Posterior vena cava (tissue), 2 donors: ENCODE measurements at places on chromosomes 12 and 14. TPM values are rescaled to one million over a fixed set of nuclear protein-coding genes. Genes with fewer than 3 reads are reported as not detected.

GRCh38 chr12:119913536-119914330 lies 36.6 kb upstream of the CIT start:
- DNase-seq = peak; percentile 40

GRCh38 chr12:31318657-31319269 lies 7.2 kb downstream of the SINHCAF start:
- no peak for DNase-seq

DNA sequence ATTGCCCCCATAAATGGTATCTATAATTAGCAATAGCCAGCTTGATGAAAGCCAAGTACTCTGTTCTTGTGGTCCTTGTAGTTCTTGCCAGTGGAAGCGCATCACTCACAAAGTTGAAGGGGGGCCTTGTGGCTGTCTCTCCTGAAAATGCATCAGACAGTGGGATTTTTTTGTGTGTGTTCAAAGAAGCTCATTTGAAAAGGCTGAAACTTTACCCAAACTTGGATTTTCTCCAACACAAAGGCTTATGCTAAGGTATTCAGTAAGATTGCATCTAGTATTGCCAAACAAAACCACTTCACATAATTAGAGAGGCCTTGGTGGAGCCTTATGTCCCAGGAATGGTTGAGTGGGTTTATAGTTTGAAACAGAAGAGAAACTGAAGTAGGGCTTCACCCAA lies 216.7 kb upstream of the TMTC1 start:
- DNase-seq = no peak

TRIM9 gene
- 2.0 TPM for total RNA-seq

DNA sequence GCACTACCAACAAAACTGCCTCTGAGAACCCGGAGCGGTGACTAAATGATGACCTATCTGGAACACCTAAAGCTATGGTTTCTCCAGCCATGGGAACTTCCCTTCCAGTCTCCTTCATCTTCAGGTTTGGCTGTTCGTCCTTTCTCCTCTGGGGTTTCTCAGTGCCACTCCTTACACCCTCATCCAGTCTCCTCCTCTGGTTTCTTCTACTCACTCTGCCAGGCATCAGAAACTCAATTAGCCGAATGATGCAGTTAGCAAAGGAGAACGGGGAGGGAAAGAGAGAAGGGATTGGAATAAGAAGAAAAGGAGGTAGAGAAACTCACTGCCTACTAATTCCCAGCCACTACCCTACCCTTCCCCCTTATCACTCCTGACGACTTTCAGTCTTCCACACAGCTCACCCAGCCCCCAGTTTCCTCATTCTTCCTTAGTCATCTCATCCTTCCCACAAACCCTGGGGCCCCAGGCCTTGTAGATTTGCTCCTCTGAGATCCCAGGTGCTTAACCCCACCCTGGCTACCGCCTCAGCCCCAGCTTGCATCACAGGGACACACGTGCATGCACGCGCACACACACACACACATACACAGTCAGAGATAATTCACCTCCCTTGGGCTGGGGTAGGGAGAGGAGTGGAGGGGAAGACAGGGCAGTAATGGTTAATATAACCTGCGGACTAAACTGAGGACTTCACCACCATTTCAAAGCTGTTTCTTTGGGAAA lies 13.0 kb downstream of the FGD6 start:
- no peak for DNase-seq

GRCh38 chr12:123667771-123668170 lies 3.1 kb upstream of the TCTN2 start:
- no peak for DNase-seq

DNA sequence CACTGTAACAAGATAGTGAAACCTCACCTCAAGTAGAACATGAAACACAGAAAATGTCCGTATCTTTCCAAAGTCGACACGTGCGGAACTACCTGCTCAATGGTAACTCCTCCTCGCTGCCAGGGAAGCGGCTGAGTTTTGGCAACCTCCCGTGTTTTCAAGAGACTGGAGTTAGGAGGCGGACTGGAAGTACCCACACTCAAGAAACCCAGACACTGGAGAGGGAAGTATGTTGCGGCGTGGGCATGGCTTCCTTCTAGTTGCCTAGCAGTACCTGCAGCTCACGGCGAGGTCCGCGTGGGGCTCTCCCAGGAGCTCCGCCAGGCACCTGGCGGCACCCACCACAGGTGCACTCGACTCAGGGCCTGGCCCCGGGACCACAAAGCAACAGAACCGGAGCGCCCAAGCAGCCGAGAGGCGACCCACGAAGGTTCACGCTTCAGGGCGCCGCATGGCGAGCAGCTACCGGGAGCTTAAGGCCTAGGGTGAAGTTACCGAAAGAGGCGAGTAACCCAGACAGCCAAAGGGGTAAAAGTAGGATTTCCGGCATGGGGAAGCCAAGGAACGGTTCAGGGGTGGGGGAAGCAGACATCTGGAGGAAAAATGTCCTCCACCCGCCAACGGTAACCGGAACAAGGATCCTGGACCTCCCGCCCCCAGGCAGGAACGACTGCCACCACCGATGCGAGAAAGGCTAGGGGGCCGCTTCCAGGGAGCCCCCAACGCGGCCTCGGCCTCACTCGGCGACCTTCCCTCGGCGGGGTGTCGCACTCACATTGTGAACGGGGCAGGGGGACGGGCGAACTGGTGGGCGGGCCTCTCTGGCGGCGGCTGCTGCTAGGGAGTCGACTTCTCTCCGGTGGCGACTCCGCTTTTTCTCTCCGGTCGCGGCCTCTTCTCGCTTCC lies 608 bp downstream of the PTGES3 start:
- peak; percentile 86 for DNase-seq

DNA sequence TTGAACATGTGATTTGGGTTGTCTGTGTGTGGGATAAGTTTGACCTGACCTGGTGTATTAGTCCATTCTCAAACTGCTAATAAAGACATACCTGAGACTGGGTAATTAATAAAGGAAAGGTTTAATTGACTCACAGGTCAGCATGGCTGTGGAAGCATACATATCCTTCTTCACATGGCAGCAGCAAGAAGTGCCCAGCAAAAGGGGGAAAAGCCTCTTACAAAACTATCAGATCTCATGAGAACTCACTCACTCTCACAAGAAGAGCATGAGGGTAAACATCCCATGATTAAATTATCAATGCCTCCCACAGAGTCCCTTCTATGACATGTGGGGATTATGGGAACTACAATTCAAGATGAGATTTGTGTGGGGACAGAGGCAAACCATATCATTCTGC lies 94.0 kb upstream of the PPM1H start:
- no peak for DNase-seq

GRCh38 chr12:112167031-112167461 lies 41.7 kb downstream of the TRAFD1 start:
- peak; percentile 60 for DNase-seq

GRCh38 chr14:47678993-47679392 lies 3.6 kb upstream of the MDGA2 start:
- no peak for DNase-seq

NKX2-1 gene
- not detected for total RNA-seq

DNA sequence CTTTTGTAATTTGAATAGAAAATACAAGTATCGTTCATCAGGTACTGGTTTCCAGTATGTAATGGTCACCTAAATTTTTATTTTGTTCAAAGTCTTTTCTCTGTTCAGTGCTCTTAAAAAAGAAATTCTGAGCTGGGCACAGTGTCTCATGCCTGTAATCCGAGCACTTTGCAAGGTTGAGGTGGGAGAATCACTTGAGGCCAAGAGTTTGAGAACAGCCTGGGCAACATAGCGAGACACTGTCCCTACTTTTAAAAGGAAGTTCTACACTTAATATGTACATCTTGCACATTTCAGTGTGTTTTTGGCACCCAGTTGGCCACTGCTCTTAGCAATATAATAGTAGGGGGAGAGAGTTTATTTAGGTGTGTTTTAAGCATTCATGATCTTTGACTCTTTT lies 27.9 kb downstream of the PCNX1 start:
- no peak for DNase-seq

DCD gene
- not detected for total RNA-seq

DNA sequence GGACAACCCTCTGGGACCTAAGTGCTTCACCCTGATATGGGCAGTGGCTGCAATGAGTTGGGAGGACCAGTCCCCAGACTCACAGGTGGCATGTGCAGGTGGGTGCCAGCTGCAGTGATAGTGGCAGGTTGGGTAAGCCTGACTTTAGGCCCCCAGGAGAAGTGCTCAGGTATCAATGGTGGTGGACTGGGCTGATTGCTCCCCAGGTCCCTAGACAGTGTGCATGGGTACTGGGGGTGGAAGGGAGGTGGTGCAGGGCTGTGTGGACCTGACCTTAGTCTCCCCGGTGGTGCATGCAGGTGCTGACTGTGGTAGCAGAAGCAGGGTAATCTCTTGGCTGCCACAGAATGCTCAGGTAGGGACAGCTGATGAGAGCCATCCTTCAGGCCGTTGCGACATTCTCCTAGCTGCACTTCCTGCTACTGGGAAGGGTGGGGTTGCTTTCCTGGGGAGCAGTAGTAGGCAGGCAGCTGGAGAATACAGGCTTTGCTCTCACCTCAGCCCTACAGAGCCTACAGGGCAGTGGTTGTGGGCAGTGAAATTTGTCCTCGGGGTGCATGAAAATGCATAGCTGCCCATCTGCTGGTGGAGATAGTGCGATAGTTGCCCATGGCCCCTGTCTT lies 33.3 kb upstream of the CCND2 start:
- DNase-seq = no peak

GRCh38 chr12:58433959-58434358 lies 486.3 kb downstream of the LRIG3 start:
- no peak for DNase-seq

PRKD1 gene
- 38.7 TPM for total RNA-seq

DNA sequence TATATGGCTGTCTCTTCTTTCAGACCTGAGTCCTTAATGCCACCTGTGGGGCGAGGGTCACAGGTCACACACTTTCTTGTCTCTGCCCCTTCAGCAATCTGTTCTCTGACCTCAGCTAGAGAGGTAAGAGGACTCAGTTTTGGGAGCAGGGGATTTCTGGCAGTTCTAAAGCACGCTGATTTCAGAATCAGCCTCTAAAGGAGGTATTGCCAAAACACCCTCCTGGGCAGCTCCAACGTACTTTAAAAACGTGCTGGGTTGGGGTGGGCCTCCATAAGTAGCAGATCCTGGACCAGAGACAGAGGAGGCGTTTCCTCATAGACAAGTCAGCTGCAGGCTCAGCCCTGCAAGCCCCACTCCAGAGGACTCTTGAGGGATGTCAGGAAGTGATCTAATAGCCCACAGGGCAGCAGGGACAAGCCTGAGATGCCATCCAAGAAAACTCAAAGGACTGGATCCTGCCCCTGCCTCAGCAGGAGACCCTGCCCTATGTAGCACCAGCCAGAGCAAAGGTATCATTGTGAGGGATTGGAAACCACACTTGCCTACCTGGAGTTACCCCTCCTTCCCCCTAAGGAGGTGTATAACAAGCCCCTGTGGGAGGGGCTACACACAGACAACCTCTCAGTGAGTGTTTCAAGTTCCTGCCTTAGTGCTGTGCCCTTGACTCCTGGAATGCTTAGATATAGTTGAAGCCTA lies 8.5 kb downstream of the CTDSP2 start:
- no peak for DNase-seq

- no peak for DNase-seq
Measured at GRCh38 chr12:30902001-30902400, 24.5 kb upstream of the TSPAN11 start.

- DNase-seq = peak; percentile 93
Measured at GRCh38 chr12:110109037-110109836, 14.9 kb upstream of the IFT81 start.

RBP5 gene
- 5.1 TPM for total RNA-seq

GRCh38 chr12:89316705-89317139 lies 35.6 kb downstream of the DUSP6 start:
- no peak for DNase-seq

GRCh38 chr12:109772622-109773321 lies 59.1 kb downstream of the FAM222A start:
- DNase-seq = peak; percentile 45

GIT2 gene
- total RNA-seq = 44.9 TPM

SCYL2 gene
- 55.1 TPM for total RNA-seq

DNA sequence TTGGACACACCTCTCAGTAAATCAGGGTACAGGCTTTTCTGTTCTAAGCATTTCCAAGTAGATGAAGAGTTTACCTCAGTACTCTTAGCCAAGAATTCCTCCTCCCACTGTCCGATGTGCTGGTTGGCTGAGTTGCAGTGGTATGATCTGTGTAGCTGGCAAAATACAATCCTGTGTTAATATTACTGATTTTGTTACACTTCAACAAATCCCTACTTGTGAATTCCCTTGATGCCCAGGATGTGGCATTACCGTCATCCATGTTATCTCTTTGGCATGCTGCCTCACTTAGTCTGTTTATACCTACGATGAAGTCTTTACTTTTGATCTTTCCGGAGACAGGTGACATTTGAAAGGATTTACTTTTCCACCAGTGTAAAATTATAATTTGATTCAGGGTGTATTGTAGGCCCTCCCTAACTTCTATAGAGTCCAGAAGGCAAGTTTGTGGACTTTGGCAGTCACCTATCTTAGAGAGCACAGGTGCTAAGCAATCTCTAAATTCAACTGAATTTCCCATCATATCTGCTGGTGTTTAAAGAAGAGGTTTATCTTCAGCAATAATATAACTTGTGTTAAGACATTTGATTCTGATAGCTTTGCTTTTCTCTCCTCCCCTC lies 10.1 kb downstream of the CCDC196 start:
- no peak for DNase-seq

DNA sequence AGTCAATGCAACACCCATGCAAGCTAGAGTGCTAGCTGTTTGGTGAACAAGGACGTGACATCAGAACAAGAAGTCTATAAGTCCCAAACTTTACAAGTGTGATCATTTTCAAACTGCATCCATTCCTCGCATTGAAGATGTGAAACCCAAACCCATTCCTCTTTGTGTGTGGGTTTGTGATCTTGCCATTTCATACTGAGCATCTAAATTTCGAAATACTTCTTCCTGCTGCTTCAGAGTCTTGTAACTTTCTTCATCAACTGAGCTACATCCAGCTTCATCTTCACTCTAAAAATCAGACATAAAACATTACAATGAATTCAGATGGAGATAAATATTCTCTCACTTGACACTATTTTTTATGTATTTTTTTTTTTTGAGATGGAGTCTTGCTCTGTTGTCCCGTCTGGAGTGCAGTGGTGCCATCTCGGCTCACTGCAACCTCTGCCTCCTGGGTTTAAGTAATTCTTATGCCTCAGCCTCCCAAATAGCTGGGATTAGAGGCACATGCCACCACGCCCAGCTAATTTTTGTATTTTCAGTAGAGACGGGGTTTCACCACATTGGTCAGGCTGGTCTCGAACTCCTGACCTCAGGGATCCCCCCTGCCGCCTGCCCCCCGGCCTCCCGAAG lies 4.8 kb upstream of the ZCCHC8 start:
- no peak for DNase-seq

GRCh38 chr14:95352481-95352880 lies 32.8 kb upstream of the CLMN start:
- DNase-seq = no peak

- peak; percentile 29 for DNase-seq
Measured at GRCh38 chr12:12889701-12890100, 1.7 kb upstream of the GPRC5A start.

GYS2 gene
- total RNA-seq = not detected

DNA sequence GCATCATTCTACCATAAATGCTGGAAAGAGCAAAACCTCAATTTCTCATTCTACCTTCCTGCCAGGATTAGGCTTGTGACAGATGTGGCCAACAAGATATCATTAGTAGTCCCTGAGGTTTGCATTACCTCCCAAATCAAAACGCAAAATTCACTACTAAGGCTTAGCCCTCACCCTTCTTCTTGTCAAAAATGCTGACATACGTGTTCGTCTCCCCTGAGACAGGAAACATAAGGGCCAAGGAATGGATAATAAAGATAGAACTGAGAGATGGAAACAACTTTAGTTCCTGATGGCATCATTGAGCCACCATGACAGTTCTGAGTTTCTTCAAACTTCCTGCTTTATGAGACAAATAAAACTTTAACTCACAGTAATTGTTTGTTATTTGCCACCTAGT lies 642.1 kb downstream of the NOVA1 start:
- no peak for DNase-seq
